DMS53 (cell line): ENCODE measurements at places on chromosomes 16 and 17.
A peak's percentile ranks its signal among the peaks of the same experiment; 100 is the strongest.

- DNase-seq, result peak; percentile 61
Observed at GRCh38 chr17:72631568-72631948, 460.9 kb downstream of the SLC39A11 start.

DNA sequence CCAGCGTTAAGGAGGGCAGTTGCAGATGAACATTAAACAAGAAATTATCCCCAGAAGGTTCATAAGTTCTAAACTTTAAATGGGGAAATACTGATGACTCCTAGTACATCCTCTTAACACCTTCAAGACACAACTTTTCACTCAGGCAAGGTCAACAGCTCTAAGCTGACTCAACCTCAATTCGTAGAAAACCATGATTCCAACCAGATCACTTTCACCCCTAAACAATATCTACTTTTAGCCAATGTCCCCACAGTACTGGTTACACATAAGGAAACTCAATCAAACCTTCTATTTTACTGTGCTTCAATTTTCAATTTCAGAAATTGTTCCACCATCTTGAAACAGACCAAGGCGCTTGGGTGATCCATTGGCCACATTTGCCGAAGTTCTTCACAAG lies 2.3 kb downstream of the CDYL2 start:
- DNase-seq, result no peak

DNA sequence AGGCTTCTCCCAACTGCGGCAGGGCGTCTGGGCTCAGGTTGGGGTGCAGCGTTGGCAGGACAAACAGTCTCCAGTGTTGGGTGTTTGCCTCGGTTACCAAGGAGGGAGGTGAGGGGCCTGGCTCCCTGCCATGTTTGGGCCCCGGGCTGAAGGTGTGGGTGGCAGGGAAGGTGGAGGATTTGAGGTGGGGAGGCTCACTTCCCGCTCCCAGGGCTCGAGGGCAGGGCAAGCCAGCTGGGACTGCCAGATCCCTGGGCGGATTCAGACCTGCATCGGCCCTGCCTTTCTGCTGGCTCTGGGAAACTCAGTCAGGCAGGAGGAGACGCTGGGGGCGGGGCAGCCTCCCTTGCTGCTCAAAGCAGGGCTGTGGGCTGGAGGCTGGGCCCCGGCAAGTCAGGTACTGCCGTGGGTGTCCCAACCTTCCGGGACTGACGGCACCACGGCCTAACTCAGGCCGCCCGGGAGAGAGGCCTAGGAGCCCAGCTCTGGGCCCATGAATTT lies 31.3 kb upstream of the KRT17 start:
- no peak for DNase-seq

DNA sequence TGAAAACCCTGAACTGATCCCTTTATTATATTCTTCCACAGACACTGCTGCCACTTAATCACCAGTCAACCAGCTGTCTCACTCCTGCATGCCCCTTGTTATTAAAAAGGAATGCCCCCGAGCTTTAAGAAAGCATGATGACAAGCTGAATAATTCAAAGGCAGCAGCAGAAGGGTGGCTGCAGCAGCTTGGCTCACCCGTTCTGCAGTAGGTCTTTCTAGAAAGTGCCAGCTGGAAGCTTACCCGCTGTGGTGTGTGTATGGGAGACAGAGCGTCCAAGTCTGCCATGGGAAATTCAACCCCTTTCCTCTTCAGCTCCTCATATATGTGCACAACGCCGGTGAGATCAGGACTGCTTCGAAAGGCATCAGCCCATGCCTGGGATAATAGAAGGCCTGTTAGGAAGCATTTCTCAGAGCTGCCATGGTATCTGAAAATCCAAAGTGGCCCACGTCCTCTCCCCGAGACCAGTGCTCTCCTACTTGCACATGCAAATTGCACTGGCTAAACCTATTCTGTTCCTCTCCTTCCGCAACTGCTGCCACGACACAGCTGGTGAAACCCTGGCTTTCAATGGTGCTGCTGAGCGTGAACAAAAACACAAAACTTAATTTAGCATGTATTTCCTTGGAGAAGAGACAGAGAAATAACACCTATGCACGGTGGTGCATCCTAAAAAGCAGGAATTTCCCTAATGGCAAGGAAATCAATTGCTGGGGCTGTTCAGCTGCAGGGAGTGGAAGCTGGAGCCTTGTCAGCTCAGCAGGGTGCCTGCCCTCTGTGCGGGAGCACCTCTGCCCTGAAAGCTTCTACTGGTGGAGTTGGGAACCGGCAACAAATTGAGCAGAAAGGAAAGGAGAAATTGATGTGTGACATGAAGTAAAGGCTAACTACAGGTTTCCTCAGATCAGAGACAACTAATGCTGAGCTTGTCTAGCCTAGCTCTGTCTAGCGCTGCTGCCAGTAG lies 47.9 kb upstream of the SREBF1 start:
- no peak for DNase-seq

DNA sequence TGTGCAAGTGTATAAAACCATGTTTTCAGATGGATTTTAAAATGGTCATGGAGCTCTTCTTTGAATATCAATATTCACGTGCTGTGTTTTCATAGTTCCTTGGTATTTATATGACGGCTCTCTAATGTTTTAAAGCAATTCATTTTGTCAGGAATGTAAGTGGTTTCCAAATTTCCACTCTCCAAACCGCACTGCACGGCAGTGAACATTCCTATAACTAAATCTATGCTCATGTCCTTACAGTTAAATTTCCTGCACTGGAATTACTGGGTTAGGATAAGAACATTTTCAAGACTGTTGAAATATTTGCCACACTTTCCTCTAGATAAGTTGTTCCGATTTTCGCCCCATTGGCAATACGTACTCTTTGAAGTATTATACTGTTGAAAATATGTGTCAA lies 398.9 kb downstream of the PMP22 start:
- DNase-seq, result no peak

DNA sequence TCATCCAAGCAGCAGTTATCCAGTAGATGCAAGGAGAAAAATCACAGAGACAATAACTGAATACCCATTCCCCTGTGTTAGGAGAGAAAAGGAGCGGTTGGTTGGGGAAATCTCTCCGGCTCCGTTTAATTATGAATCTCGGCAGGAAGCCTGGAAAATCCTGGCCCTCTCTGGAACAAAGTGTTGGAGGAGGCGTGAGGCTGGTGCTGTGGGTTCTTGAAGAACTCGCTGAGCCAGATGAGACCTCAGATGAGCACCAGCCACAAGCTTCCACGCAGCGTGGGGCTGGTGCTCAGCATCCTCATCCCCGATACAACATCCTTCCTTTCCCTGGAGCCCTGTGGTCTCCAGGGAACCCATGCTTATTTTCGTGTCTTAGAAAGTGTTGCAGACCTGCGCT lies 39.7 kb downstream of the CACNG4 start:
- no peak for DNase-seq

GRCh38 chr17:13735861-13736260 lies 134.1 kb upstream of the HS3ST3A1 start:
- no peak for DNase-seq

DNA sequence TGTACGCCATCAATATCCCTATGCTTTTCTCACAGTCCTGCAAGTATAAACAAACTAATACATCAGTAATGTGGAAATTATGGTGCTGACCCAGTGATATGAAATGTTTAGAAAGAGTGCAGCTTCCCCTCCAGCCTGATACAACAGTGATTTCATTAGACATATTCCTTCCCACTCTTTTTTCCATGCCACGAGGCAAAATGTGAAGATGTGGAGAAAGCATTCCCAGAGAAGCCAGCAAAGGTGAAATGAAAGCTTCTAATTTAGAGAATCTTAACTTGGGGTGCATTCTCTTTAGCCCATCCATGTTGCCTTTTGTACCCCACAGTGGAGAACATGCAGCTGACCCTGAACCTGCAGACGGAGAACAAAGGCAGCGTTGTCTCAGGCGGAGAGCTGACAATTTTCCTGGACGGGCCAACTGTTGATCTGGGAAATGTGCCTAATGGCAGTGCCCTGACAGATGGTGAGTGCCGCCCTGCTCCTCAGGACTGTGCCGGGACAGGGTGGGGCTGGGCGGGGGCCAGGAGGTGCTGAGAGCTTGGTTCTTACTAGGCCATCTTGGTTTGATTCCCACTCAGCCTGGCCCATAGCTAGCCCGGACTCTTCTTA lies 77.8 kb downstream of the WWP2 start:
- DNase-seq, result no peak

- no peak for DNase-seq
Observed at GRCh38 chr16:65038100-65038499, 83.8 kb downstream of the CDH11 start.

DNA sequence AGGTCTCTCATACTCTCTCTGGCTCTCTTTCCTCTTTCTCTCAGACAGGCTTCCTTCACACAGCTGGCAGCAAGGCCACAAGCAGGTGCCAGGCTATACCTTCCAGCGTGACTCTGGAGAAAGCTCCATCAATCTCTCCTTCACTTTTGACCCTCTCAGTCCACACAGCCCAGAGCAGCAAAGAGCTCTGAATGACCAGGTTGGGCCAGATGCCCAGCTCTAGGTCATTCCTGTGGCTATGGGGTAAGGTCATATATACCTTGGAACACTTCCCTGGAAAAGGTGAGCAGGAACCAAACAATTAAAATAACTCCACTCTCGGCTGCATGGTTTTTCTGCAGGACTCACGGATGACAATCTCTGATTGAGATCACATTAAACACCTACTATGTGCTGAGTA lies 8.8 kb downstream of the ADAP2 start:
- no peak for DNase-seq

- no peak for DNase-seq
Observed at GRCh38 chr16:68776821-68777485, 39.9 kb downstream of the CDH1 start.

GRCh38 chr17:70945386-70945785 lies 776.1 kb downstream of the KCNJ2 start:
- DNase-seq, result peak; percentile 27

DNA sequence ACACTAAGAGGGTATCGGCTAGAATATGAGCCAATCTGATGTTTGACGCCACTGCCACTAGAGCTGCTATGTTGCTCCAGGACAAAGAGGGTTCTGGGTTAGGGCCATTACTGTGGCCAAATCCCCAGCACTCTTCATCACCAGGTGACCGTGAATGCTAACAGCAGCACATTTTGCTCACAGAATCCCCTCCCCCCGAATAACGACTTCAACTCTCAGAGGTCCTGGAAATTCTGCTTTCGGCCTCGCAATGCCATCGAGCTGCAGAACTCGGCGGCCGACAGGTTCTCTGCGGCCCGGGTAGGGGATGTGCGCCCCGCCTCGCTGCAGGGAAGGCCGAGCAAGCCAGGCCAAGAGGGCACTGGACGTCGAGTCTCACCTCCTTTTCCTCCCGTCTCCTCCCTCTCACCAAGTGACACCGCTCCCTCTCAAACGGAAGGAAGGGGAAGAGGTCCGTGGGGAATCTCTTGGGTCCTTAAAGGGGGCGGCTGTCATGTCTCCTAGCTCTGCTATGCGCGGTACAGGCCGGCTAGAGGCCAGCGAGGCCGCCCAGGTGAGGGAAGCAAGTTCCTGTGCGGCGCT lies 31.9 kb downstream of the CDK5R1 start:
- DNase-seq, result no peak

DNA sequence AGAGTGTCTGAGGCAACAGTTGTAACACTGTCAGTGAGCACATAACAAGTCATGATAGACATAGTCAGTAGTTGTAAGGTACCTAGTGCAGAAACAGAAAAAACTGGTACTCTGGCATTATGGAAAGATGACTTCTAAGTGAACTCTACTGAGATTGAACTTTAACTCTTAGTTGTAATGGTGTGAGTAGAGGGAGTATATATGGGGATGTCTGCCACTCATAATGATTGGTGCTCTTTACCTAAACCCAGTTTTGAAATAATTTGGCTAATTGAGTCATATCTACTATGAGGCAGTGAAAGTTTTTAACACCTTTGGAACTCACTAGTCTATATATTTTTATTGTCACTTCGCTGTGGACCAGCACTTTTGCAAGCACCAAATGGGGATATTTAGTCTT lies 6.6 kb downstream of the NLK start:
- DNase-seq, result no peak

- DNase-seq, result peak; percentile 85
Observed at GRCh38 chr17:57892146-57892819, 42.4 kb upstream of the MRPS23 start.

DNA sequence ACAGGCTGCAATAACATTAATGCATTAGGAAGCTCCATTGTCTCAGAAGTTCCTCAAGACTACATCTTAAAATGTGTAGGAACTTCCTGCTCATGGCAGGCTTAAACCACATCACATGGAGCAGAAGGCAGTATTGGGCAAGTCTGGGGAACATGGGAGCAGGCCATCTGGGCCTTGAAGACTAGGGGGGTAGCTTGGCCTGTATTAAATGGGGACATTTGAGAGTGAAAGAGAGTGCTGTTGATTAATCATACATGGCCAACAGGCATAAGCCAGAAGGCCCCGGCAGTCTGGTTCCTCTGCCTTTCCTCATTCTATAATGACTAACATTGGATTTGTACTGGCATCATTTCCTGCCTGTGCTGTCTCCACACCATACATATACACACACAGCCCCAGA lies 25.2 kb upstream of the SLC5A11 start:
- no peak for DNase-seq

DNA sequence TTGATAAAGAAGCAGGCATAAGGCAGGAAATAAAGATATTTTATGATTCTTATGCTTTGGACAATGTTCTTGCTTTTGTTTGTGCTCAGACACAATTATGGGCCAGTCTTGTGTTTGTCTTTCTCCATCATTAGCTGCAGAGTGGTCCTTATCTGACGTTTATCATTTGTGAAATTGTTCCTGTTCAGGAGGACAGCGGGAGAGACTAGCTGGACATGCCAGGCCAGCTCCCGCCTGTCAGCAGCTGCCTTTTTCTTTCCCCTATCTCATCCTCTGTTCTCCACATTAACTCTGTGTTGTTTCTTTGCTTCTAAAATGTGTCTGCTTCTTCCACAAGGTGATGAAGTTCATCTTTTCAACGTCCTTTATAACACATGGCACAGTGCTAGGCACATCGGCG lies 333.5 kb downstream of the NPIPA8 start:
- DNase-seq, result no peak

GRCh38 chr17:44359458-44360143 lies 4.1 kb downstream of the FAM171A2 start:
- no peak for DNase-seq

GRCh38 chr16:4264546-4264945 lies 8.3 kb downstream of the TFAP4 start:
- DNase-seq, result no peak

- DNase-seq, result no peak
Observed at GRCh38 chr16:23930791-23931190, 95.0 kb downstream of the PRKCB start.

GRCh38 chr17:30326809-30327208 lies 7.0 kb downstream of the TMIGD1 start:
- DNase-seq, result no peak

DNA sequence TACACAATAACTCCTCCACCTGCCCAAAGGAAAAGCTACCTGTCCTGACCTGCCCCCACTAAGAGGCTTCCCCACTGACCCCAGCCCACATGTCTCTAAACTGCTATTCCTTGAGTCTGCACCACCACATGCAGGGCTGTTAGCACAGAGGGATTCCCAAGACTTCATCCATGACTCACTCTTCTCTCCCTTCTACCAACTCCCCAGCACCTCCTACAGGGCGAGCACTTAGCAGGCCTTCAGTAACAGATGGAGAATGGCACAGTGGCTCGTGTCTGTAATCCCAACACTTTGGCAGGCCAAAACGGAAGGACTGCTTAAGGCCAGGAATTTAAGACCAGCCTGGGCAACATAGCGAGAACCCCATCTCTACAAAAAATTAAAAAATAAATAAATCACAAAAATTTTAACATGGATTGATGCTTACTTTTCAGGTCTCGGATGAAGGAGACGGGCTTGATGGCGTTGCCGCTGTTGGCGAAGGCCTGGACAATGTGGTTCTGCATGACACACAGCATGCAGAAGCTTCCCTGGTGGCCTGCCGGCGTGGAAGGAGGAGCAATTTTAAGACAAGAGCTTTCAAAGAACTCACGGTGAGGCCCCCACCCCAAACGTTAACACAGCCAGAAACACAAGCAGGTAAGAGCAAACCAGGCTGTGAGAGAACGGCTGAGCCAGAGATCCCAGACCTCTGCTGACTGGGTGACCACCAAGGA lies 12.0 kb downstream of the USP36 start:
- peak; percentile 37 for DNase-seq
